ENCODE measurements at places on chromosomes 13 and 19.

DNA sequence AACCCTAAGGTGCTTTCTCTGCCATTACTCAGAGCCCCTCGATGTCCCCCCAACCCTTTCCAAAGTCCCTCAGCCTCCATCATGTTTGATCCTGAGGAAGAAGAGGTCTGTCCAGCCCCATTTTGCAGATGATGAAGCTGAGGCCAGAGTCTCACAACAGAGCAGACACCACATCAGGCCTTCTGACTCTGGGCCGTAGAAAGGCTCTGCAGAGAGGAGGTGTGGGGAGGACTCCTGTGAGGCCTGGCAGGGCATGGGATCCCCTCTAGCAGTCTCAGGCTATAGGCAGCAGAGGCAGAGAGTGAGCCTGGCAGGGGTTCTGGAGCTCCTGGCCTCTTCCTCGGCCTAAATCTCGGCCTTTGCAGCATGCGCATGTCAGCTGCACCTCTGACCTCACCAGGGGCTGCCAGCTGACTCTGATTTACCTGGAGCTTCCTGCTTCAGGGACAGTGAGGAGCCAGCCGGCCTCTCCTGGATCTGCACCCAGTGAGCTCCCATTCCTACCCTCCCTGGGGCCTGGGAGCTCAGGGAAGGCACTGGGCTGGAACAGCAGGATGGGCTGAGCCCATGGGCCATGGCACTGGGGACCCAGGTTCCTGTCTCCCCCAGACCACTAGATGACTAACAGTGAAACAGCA, 41.7 kb upstream of the VSTM2B start:
- DNase-seq: no peak

- DNase-seq: peak; percentile 39
These were observed 475.8 kb downstream of the FOXO1 start for GRCh38 chr13:40190641-40191100.

- DNase-seq: no peak
These were observed 19.9 kb upstream of the PNMA8C start for GRCh38 chr19:46448601-46449000.

- no peak for DNase-seq
These were observed 495 bp downstream of the DCLK1 start for GRCh38 chr13:36130552-36131221.

DNA sequence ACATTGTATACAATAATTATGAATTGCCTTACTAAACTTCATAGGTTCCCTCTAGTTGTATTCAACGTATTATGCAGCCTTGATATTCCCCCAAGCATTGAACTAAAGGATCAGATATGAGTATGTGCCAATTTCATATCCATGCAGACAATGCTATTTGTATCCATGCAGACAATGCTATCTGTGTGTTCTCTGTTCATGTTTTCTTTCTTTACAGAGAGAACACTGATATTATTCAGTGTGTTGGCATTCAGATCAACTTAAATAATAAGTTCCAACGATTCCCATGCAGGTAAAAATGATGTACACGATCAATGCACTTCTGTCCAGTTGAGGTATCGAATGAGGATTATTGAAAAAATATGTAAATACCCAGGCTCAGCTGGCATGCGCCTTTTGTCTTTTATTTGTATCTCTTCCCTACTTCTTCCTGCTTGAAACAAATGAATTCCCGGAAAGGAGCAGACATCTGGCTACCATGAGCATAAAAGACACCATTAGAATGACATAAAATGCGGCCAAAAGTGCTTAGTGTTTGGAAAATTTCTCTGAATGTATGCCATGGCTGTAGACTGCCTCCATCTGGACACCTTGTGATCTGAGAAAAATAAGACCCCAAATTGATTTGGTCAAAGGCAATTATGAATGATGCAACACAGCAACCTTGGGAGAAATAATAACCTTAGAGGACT, 731.5 kb downstream of the SLITRK1 start:
- no peak for DNase-seq

GRCh38 chr13:32537580-32538142, 934 bp downstream of the N4BP2L2 start:
- peak; percentile 5 for DNase-seq

DNA sequence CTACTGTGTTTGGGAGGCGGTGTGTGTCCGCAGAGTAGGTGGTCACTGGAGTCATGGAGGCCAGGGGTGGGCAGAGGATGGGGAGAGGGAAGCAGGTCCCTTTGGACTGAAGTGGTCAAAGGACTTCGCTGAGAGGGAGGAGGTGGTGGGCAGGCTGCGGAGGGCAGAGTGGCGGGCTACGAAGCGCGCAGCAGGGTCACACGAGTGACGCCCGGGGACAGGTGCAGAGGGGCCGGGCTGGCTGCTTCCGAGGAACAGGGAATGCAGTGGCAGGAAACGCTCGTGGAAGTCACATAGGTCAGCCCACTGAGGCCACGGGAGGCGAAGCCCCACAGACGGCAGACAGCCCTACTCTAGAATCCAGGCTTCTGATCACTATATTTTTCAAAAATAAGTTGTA, 111.5 kb downstream of the URI1 start:
- no peak for DNase-seq

GRCh38 chr13:102536695-102537485, 59.9 kb upstream of the TPP2 start:
- no peak for DNase-seq

GRCh38 chr13:23447927-23448326, 14.4 kb upstream of the SACS start:
- no peak for DNase-seq
